ENCODE measurements at places on chromosomes 6 and 20.

DNA sequence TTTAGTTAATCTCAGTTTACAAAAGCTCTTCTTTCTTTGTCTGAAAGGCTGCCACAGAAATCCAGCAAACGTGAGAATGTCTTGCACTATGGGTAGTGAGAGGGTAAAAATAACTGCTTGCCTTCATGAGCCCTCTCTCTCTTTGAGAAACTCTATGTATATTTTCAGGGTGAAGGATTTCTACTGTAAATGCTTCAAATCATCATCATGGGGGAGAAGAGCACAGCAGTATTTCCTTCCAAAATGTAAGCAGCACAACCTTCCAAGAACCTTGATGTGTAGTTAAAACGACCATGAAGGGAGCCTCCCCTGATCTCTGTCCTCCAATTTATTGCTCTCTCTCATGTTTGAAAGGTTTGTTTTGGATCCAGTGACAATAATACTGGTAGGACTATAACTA lies 141.3 kb upstream of the CENPW start:
- DNase-seq = no peak

- no peak for DNase-seq
These were observed 96.7 kb downstream of the L3MBTL3 start for GRCh38 chr6:130115036-130115435.

DNA sequence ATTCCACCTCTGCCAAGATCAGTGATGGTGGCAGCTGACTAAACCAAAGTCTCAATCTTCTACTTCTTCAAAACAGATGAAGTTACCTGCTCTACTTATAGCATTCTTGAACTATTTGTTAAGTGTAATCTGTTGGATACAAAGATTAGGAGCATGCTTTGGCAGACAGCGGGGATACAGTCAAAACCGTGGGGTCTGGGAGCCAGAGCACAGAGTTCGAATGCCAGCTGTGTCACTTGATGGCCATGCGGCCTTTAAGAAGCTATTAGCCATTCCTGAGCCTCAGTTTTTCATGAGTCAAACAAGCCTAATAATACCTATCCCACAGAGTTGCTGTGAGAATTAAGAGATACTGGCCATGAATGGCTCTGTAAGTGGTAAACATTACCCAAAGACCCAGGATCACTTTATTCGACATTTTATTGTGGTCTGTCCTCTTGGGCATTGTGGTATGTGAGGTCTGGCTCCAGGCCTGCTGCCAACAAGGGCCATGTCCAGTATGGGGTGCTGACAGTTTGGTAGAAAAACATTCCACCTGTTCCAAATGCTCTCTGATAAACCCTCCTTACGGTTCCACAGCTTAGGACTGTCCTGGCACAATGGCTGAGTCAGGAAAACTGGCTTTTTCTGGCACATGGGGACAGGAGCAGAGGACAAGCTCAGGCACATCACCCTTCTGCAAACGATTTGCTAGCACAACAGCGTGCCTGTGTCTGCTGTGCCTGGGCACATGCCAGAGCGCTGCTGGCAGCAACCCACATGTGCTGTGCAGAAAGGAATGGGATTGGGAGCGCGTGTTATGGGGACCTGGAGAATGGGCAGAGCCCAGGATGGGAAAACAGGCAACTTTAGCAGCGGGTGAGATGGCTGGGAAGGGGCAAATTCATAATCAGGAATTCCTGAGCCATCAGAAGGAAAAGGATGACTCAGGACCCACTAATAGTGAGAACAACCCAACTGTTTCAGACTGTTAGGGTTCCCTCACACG lies 15.7 kb upstream of the FAM83C start:
- no peak for DNase-seq

GRCh38 chr20:62834967-62835730 lies 18.3 kb downstream of the COL9A3 start:
- DNase-seq = no peak

- no peak for DNase-seq
These were observed 129.8 kb upstream of the TIAM2 start for GRCh38 chr6:154865291-154865690.

GRCh38 chr6:81366972-81367371 lies 385.5 kb downstream of the TENT5A start:
- no peak for DNase-seq

- no peak for DNase-seq
These were observed 34.9 kb downstream of the METTL24 start for GRCh38 chr6:110323258-110323657.

- no peak for DNase-seq
These were observed 808 bp downstream of the ILRUN start for GRCh38 chr6:34695729-34696188.

DNA sequence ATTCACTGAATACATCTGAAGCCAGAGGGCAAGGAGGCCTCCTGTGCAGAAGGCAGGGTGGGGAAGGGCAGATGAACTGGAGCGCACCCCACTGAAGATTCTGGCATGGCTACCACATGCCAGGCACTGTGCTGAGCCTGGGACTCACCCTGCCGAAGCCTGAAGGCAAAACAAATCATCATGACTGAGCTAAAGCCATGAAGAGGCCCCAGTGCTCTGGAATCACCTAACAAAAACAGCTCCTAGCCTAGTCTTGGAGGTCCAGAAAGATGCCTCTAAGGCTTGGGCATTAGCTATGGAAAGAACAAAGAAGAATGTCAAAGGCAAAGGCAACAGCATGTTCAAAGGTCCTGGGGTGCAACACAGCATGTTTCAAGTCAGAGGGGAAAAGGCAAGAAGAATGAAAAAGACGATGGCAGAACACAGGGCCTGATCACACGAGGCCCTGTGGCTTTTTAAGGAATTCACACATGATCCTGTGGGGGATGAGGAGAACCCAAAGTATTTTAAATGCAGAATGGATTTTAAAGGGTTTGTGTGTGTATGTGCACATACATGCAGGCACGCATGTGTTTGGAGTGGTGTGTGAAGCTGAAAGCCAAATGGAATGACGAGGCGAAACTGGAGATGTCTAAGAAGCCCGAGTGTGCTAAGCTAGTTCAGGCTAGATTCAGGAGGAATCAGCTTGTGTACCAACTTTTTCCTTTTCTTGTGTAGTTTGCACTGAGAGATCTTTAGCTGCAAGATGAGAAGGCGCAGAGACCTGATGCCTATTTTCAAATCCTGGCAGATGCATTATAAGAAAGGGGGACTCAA lies 261.4 kb downstream of the ZNF217 start:
- no peak for DNase-seq

DNA sequence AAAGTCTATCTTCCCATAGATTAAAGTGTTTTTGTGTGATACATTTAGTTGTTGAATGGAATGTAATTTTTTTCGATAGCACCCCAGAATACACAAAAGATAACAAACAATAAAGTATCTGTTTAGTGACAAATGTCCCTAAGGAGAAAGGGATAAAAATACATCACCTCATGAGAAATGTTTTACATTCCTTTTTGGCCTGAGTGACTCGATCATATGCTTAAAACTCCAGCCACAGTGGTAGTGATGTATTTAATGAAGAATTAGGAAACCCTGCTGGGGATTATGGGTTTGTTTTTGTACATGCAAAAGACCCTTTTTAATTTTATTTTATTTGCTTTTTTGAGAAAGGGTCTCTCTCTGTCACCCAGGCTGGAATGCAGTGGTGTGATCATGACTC lies 4.3 kb upstream of the SGK1 start:
- DNase-seq = no peak

- DNase-seq = no peak
These were observed 16.0 kb downstream of the DLGAP4 start for GRCh38 chr20:36322131-36322530.

- no peak for DNase-seq
These were observed 99.7 kb downstream of the TULP4 start for GRCh38 chr6:158411998-158412397.

GRCh38 chr6:34223381-34223955 lies 13.2 kb upstream of the HMGA1 start:
- no peak for DNase-seq

- no peak for DNase-seq
These were observed 932 bp upstream of the TAAR9 start for GRCh38 chr6:132537145-132537544.

DNA sequence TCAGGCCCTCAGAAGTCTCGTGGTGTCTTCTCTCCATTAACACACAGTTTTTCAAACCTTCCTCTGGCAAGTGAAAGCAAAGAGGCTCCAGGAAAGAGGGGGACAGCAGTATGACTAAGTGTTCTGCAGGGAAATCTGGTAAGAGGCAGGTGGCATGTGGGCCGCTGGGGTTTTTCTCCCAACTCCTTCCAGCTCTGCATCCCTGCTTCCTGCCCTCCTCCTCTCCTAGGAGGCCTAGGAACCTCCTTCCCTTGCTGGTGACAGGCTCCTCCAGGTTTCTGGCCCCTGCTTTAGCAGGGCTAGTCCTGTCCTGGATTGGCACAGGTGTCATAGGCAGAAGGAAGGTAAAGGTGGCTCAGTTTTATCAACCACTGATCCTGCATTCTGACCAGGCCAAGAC lies 7.6 kb upstream of the ITCH start:
- no peak for DNase-seq

DNA sequence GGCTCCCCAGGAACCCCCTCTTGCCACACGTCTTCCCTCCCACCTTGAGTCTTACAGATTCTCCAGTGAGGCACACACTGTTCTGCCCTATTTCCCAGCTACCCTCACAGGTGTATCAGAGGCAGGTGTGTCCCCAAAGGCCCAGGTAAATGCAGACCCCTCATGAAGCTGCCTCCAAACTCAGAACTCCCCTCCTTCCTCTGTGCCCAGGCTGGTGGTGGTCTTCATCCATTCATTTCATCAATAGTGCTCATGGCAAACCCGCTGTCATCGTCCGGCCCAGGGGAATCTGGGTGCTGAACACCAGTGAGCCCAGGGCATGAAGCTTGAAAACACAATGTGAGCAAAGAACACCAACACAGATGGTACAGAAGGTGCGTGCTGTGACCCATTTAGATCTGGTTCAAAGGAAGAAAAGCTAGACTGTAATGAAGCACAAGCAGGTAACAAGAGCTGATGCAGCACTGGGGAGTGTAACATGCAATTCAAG lies 213.1 kb downstream of the SYNDIG1 start:
- DNase-seq = no peak

DNA sequence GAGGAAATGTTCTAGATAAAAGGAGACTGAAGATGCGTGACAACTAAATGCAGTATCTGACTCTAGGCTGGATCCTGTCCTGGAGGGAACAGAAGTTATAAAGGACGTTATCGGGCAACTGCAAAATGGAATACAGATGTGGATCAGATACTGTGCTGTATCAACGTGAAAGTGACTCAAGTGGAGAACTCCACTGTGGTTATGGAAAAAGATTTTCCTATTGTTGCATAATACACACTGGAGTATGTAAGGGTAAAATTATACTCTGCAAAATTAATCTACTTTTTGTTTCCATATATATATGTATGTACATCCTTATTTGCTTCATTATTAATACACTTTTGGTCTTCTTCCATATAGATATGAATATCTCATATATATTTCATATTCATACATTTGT lies 654.0 kb downstream of the QKI start:
- no peak for DNase-seq

GRCh38 chr6:17059850-17060249 lies 42.0 kb upstream of the STMND1 start:
- DNase-seq = no peak

- DNase-seq = no peak
These were observed 205.7 kb downstream of the OTOR start for GRCh38 chr20:16953858-16954257.

GRCh38 chr20:49742948-49743347 lies 29.3 kb upstream of the B4GALT5 start:
- no peak for DNase-seq

- DNase-seq = no peak
These were observed 322.2 kb downstream of the ESR1 start for GRCh38 chr6:152129691-152130151.

DNA sequence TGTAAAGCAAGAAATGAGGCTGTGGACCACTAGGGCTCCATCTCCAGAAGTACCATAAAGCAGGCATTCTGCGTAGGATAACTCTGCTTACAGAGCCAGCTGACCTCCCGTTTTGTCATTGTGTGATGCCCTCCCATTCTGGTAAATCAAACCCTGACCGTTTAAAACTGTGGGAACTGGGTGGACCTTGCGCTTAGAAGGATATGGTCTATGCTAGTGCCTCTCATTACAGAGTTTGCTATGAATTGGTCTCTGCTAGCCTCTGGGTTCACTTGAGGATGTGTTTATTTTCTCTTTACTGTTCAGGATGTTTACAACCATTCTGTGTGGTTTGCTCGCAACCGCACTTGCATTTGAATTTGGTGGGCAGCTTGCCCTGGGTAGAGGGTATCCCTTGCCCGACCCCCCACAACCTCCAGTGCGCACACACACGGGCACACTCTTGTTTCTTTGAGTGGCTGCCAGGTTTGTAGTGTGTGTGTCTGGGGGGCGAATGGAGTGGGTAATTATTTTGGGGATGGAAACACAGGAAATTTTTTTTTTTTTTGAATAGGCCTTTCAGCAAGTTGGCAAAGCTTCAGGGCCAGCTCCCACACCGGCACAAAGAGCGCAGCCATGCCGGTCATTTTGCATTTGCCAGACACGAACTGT lies 198.3 kb downstream of the JARID2 start:
- no peak for DNase-seq

- DNase-seq = no peak
These were observed 3.4 kb upstream of the SRC start for GRCh38 chr20:37342231-37343177.

GRCh38 chr6:140537211-140537610 lies 1162.8 kb upstream of the CITED2 start:
- DNase-seq = no peak

GRCh38 chr6:139288496-139289040 lies 3.2 kb downstream of the TXLNB start:
- no peak for DNase-seq

DNA sequence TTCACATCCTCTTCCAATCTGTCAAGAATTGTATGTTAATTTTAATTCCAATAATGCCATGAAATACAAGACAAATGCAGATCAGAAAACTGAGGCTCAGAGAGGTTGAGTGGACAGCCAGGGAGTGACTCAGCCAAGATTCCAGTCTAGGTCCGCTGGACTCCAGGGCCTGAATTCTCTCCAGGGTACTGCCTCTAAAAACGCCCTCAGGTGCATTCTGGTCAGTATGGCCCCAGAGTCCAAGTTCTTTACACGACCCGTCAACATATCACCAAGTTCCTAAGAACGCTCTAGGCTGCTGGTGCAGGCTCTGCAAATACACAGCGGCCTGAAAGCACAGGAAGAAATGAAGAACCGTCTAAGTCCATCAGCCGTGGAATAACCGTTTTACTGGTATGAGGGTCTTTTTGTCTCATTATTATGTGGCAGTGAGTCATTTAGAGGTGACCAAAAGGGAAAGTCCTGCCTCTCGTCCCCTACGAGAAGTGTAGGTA lies 709 bp upstream of the ASXL1 start:
- DNase-seq = no peak

DNA sequence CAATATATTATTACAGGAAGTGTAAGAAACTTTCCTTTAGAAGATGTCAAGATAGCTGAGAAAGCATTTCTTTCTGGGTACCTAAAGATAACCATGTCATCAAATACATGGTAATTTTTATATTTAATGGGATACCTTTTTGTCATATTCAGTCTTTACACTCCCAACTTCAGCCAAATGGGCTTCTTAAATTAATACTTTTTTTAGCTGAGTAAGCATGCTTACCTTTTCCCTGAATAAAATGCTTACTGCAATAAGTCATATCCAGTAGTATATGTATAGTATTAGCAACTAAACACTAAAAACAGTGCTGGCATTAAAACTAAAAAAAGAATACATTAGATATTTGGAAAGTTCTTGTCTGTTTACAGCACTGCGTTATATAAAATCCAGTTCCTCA lies 17.4 kb upstream of the PBOV1 start:
- DNase-seq = no peak

- no peak for DNase-seq
These were observed 43.3 kb downstream of the IRAK1BP1 start for GRCh38 chr6:78910591-78911171.
